GM10248 (cell line): ENCODE measurements at places on chromosomes 11 and 22.

DNA sequence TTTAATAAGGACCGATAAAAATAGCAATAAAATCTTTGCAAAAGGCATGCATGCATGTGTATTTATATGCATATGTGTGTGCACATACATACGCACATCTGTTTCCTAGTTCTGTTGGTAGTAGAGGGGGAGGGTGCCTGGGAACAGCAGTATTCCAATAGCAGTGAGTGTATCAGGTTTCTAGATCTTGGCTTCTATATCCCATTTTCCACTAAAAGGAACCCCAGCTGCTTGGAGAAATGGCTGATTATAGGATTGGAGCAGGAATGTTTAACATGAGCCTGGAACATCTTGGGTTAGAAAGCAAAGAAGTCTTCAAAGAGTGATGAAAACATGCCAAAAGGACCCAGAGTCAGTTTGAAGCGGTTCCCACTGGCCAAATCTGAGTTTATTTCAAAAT lies 21.0 kb downstream of the TNRC6B start:
- DNase-seq, result no peak

DNA sequence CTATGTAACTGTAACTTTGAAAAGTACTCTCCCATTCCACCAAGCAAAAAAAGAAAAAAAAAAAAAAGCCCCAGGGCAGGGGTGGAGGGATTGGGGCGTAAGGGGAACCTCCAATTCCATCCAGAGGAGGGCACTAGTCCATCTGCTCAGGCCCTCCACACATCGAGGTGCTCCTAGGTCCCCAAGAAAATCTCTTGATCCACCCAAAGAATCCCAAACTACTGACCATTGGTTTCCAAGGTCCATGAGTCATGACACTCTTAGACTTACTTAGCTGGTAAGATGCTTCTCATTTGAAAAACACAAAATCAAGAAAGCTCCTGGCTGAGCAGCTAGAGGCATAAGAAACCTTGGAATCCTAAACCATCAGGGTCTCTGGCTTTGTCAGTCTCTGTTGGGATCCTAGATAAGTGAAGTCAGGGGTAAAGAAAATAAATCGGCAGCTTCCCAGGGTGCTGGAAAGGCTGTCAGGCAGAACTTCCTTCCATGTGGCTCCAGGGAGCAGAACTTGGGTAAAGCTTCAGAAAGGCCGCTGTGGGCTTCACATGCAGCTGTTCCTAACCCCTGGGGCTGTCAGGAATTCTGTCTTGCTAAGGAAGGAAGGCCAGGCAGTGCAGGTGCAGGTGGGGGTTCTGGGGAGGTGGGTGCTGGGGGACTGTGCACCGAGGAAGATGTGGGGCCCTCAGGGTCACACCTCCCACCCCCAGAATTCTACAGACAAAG lies 49.4 kb upstream of the ADA2 start:
- no peak for DNase-seq

DNA sequence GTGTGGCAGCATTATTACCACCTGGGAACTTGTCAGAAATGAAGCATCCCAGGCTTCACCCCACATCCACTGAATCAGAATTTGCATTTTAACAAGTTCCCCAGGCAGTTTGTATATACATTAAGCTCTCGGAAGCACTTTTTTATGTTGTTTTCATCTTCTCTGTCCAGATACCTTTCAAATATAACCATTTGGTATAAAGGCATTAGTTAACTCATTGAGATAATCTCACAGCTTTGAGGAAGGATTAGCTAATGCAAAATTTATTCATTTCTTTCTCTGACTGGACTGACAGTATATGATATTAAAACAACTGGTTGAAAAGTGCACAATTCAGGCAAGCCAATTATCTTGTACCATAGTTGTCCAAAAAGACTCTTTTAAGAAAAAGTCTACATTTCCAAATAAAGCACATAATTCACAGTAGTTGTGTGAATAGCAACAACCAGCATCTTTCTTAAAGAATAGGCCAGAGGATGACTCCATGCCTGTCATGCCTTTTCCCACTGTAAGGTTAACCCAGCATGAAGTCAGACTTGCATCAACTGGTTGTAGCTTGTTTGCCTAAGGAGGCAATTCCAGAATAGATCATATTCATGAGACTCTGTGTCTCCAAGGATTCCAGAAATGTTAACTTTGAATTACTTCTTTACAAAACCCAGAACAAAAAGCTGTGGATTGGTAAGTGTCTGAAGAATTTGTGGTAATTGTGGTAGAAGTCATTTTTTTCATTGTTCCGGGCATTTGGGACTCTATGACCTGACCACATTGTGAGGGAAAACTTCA lies 254.3 kb upstream of the SESN3 start:
- DNase-seq, result no peak

DNA sequence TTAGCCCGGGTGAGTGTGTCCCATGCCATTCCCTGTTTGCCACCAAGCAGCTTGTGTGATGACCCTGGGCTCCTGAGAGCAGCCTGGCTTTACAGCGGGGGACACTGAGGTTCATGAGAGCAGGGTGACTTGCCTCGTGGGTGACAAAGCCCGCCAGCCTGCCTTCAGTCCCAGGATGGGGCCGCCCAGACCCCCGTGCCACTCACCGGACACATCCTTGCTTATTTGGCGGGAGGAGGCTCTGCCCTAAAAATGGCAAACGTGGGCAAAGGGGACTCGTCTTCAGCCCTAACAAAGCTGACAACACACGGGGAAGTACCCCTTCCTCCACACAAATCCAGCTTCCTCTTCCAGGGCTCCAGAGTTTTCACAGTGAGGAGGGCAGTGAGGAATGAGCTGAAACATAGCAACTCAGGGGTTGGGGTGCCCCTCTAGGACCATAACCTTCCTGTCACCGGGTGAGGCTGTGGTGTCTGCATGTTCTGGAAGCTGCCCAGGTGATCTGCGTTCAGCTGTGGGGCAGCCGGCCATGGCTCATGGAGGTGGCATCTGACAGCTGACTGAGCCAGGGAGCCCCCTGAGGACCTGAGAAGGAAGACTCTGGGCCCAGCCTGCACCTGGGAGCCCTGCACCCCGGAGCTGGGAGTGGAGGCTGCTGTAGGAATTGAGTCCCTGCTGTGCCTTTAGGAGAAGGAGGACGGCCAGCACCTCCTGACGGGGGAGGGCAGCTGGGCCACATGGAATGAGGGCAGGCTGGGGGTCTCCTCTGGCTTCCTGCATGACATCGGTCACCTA lies 16.7 kb downstream of the RIBC2 start:
- DNase-seq, result no peak

DNA sequence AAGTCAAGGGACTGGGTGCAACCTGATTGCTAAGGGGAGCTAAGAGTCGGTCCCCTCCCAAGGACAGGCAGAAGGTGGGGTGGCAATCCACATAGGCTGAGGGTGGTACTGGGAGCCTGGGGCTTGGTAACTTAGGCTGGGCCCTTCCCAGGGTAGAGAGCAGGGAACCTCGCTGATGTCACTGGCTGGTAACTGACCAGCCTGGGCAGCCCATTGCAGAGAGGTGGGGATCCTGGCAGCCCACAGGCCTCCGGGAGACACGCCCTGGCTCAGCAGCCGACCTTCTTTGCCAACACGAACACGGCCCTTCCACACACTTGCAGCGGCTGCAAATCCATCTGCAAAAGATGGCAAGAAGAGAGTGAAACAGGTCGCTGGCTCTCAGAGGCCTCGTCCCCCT lies 25.4 kb downstream of the A4GALT start:
- no peak for DNase-seq

- DNase-seq, result no peak
Measured at GRCh38 chr11:8873741-8874405, 37.1 kb upstream of the AKIP1 start.

- no peak for DNase-seq
Measured at GRCh38 chr11:22903782-22904181, 43.5 kb upstream of the CCDC179 start.

DNA sequence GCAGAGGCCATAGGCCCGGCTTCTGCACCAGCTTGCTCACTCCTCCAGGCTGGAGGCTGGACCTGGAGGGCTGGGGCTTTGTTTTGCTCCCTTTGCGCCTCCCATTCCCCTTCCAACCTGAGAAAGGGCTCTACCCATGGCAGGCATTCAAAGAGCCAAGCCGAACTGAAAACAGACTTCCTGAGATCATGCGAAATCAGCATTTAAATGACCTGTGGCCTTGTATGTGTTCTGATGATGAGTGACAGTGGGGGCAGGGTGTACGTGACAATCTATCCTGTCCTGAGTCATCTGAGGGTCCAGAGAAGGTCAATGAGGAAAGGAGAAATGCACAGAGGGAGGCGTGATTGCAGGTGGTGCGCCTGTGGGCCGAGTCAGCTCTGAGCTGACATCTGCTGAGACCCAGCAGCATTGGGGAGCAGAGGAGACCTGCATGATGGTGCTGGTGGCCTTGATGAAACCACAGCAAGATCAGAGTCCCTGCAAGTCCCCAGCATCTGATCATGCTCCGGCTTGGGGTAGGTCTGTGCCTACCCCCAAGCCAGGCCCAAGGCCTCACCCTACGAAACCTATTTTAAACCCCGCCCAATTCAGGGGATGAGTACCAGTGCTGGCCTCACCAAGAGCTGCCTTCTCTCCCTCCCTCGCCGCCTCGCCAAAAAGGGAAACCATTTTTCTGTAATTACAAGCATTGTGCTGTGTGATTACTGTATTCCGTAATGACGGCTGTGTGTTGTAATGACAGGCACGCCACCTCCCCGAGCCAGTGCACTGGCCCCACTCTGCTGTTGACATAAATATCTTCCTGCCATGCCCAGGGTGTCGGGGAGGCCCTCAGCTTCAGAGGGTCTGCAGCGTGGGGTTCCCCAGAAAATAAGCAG lies 95.2 kb upstream of the ANO1 start:
- DNase-seq, result no peak

- DNase-seq, result no peak
Measured at GRCh38 chr22:47357493-47357892, 595.0 kb downstream of the TBC1D22A start.

DNA sequence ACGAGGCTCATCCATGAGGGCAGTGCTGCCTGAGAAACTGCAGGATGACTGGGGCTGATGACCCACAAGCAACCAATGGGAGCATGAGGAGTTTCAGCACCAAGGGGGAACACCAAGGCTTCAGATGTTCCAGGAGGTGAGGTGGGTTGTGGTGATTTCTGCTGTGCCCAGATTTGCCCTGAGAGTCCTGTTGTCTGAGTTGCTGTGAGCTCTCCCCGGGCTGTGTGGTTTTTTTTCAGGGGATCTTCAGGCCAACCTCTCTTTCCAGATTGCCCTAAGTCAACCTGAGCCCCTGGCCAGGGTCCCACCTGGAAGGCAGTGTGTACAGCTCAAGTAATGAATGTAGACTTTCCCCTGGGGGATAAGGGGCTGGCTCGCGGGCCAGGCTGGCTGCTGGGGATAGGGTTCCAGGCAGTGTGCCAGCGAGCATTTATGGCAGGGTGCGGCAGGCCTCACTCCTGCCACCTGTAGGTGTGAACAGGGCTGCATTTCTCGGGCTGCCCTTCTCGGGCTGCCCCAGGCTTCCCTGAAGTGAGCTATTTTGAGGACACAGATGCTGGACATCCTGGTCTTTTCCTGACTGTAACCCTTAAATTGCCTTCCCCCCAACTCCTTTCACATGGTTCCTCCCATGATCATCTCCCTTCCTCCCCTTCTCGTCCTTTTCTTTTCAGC lies 9.8 kb downstream of the SLC22A6 start:
- no peak for DNase-seq

DNA sequence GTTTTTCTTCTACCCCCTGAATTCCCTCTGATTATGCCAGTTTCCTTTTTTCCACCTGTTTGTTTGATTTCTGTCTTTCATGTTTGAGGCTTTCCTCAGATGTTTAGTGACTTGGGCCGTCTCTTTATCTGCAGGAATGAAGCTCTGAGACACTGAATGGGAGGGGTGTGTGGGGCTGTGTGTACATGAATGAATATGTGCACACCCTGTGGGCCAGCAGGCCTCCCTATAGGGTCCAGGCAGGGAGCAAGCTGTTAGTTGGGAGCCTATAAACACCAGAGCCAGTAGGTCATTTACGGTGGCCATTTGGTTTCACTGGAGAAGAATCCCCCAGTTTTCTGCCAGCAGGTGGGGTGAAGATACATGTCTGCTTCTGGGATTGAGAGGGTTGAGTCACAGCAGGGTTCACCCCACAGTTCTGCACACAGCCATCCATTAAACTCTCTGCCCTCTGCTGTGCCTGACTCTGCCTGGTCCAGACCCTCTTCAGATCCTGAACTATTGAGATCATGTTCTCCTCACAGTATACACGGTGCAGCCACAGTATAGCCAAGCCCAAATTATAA lies 34.8 kb downstream of the BARX2 start:
- no peak for DNase-seq

GRCh38 chr22:19517171-19517500 lies 7.1 kb downstream of the CLDN5 start:
- no peak for DNase-seq

- no peak for DNase-seq
Measured at GRCh38 chr11:69520186-69520916, 38.9 kb downstream of the LINC01488 start.

GRCh38 chr11:2800655-2801531 lies 84.7 kb downstream of the CDKN1C start:
- no peak for DNase-seq

GRCh38 chr11:47078751-47079521 lies 97.7 kb downstream of the ARFGAP2 start:
- no peak for DNase-seq

GRCh38 chr22:41582694-41583093 lies 6.9 kb downstream of the PMM1 start:
- no peak for DNase-seq

DNA sequence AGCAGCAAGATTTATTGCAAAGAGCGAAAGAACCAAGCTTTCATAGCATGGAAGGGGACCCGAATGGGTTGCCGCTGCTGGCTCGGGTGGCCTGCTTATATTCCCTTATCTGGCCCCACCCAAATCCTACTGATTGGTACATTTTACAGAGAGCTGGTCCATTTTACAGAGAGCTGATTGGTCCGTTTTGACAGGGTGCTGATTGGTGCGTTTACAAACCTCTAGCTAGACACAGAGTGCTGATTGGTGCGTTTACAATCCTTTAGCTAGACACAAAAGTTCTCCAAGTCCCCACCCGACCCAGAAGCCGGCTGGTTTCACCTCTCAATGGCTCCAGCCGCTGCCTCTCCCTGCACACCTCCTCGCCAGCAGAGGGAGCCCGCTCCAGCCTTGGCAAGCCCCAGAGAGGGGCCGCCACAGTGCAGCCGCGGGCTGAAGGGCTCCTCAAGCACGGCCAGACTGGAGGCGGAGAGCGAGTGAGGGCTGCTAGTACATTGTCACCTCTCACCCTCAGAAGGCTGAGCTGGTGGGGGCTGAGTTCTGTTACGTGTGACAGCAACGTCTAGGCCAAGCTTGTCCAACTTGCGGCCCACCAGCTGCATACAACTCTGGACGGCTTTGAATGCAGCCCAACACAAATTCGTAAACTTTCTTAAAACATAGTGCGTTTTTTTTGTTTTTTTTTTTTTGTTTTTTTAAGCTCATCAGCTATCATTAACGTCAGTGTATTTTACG lies 8.7 kb downstream of the PTH start:
- no peak for DNase-seq

- DNase-seq, result no peak
Measured at GRCh38 chr11:34843271-34843670, 72.9 kb downstream of the APIP start.

DNA sequence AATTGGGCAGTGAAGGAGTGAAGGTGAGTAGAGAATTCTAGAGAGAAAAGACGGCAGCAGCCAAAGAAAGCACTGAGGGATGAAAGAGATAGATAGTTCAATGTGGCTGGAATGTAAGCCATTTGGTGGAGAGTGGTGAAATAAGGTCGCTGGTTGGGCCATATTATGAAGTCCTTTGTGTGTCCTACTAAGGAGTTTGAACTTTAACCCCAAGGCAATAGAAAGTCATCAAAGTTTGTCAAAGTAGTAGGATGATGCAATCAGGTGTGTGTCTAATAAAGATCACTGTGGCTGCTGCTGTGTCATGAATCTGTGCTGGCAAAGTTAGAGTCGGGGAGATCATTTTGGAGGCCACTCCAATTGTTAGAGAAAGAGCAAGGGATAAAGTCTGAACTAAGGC lies 18.7 kb downstream of the RNF121 start:
- no peak for DNase-seq
